ENCODE measurements at places on chromosomes 2 and 18.

- DNase-seq, result no peak
These were observed 27.9 kb downstream of the DPYSL5 start for GRCh38 chr2:26875808-26876207.

GRCh38 chr2:124804014-124804940, 779.2 kb downstream of the CNTNAP5 start:
- DNase-seq, result no peak

DNA sequence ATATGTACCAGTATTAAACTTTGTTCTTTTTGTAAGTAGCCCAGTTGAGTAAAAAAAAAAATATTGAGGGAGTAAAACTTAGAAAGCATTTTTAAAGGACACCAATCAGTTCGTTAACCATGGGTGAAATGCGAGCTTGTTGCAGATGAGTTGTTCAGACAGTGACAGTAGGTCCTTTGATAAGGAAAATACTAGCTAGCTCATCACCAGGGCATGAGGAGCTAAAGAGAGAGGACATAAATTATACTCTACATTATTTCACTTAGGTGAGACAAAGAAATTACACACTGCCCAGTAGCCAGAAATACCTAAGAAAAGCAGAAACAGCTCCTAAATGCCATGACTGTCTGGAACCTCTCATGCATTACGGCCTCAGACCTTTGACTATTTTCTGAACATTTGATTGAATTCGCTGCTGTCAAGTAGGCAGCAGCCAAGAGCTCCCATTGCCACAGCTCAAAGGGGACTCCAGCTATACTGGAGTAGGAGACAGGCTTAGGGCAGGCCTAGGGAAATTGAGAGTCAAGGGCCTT, 2.6 kb upstream of the HNRNPLL start:
- no peak for DNase-seq

DNA sequence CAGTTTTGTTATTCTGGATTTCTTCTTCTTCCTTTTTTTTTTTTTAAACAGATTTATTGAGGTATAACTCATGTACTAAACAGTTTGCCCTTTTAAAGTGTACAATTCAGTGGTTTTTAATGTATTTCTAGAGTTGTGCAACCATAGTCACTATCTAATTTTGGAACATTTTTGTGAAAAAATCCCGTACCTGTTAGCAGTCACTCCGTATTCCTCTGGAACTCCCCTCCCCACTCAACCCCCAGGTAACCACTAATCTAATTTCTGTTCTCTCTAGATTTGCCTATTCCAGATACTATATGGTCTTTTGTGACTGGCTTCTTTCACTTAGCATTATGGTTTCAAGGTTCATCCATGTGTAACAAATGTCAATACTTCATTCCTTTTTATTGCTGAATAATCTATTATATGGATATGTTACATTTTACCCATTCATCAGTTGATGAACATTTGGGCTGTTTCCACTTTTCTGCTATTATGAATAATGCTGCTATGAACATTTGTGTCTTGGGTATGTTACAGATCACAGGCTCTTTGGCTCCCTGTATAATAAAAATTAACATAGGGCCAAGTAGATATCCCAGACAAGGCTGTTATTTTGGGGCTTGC, 21.9 kb downstream of the EHBP1 start:
- no peak for DNase-seq

DNA sequence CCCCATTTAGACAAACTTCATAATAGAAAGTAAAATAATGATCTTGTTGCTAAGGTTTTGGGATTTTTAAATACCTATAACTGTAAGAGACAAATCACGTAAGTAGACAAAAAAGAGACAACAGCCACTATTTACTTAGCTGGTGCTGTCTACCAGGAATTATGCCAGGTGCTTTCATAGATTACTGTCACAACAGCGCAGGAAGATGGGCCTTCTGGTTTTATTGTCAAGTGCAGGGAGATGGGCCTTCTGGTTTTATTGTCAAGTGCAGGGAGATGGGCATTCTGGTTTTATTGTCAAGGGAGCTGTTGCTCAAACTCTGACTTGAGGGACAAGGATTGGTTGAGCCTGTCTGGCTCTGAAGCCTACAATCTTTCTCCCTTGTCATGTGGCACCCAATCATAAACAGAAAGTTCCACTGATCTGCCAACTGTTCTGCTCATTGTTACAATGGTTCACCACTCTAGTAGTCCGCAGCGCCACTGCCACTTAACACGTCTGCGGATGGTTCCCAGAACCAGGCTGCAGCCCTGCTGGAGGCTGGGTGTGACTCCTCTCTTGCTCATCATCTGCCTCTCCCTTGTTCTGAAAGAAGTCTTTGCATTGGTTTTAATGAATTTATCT, 95.0 kb downstream of the RNF144A start:
- peak; percentile 12 for DNase-seq

DNA sequence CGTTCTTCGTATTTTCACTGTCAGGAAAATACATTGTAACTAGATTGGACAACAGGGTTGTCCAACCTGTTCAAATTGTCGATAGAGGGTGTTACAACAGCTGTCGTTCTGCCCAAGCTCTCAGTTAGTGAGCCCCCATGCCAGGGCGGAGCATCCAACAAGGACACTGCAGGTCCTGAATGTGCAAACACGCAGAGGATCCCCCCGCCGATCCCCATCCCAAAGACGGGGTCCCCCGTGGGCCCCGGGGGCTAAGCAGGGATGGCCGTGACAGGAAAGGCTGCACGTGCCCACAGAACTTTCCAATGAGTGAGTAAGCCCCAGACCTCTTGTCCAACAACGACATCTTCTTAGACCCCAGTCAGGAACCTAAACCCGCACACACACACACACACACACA, 140.8 kb downstream of the PXDN start:
- DNase-seq, result no peak

DNA sequence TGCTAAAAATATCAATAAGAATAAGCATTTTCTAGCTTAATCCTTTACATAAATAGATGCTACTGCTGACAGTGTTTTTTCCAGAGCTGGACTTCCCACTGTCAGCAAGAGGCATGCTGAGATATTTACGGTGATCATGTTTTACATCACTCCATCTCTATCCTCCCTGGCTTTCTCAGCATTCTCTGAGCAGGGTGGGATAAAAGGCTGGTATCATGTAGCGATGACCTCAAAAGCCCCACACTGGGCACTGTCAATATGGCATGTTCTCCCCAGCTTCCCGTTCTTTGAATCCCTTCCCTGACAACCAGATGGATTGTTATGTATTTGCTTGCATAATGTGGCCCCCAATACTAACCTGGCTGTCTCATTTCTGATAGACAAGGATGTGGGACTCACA, 83.2 kb upstream of the EPHA4 start:
- DNase-seq, result no peak

- no peak for DNase-seq
These were observed 175.0 kb downstream of the L3MBTL4 start for GRCh38 chr18:6239716-6240115.

DNA sequence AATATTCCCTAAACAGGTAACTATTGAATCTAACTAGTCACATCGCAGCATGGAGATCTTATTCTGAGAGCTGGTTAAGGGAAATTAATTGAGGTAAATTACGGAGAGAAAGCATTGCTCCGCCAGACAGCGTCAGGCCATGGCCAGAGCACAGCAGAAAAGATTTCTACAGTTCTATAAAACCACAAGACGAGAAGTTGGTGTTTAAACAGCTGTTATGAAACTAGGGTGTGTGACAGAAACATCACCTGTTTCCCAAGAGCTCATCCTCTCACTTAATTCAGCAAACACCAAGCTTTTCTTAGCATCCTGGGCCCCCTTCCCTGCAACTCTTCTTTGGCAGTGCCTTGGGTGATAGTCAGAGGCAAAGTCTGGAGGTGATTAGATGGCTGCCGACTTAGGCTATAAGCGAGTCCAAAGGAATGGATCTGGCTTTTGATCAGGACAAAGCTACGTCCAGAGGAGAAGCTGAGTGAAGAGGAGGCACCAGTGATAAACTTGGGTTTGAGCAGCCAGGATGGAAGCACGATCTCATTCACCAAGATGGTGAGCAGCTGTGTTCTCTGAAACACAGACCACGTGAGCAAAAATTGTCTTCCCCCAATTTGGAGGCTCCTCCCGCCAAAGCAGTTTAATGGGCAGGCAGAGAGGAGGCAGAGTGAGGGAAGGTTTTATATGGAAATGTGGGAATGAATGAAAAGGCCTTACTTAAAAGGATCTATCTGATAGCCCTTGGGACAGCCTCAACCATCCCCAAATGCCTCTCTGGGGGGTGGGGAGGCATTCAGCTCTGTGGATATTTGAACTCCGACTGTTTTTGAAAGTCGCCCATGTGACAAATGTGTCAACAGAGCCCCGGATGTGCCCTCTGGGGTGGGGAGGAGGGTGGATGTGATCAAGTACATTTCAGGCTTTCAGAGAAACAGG, 57.8 kb downstream of the PKDCC start:
- peak; percentile 30 for DNase-seq

GRCh38 chr2:203626952-203627681, 79.3 kb upstream of the CD28 start:
- peak; percentile 85 for DNase-seq

DNA sequence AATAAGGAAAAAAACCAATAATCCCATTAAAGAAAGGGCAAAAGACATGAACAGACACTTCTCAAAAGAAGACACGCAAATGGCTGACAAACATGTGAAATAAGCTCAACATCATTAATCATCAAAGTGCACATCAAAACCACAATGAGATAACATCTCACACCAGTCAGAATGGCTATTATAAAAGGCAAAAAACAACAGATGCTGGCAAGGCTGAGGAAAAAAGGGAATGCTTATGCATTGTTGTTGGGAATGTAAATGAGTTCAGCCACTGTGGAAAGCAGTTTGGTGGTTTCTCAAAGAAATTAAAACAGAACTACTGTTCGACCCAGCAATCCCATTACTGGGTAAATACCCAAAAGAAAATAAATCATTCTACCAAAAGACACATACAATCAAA, 285.6 kb downstream of the NR4A2 start:
- DNase-seq, result no peak

DNA sequence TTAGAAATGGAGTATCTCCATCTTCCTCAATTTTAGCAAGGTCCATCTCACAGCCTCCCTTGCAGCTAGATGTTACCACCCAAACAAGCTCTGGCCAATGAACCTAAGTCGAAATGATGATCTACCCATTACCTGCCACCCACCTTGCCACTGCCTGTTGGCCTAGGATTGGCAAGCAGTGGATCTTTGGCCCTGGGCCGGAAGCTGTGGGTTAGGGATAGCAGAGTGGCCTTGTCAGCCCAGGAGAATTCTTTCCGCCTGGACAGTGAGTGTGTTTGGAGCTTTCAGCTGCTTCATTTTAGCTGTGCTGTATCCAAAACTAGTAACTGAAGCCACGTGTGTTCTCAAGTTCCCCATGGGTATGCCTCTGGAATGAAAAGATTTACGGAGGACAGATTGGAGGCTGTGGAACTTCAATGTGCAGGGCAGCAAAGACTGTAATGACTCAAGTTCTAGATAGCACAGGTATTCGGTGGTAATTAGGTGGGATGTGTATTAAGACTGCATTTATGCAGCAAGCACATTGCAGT, 7.7 kb upstream of the PARD6G start:
- DNase-seq, result no peak

DNA sequence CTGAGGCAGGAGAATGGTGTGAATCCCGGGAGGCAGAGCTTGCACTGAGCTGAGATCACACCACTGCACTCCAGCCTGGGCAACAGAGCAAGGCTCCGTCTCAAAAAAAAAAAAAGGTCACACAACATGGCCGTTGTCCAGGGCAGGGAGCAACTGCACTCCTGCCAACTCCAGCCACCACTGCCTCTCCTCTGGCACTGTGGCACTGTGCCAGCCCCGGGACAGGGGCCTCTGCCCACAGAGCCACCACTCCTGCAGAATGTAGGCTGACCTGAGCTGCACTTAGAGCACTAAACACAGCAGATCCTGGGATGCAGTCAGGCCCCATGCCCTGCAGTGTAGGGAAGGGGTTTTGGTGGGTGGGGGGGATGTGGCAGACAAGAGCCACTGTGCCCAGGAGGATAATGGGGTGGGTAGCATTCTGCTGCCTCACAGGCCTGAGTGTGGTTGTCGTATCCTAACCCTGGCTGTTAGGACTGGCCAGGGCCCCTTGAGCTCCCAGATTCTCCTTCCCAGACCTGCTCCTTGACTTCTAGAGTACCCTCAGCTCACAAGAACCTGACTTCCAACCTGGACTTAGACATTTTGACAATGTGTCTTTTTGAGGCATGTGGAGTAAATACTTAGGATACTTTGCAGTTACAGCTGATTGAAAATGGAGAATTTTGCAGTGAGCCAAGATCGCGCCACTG, 69.4 kb upstream of the SH3RF3 start:
- no peak for DNase-seq

DNA sequence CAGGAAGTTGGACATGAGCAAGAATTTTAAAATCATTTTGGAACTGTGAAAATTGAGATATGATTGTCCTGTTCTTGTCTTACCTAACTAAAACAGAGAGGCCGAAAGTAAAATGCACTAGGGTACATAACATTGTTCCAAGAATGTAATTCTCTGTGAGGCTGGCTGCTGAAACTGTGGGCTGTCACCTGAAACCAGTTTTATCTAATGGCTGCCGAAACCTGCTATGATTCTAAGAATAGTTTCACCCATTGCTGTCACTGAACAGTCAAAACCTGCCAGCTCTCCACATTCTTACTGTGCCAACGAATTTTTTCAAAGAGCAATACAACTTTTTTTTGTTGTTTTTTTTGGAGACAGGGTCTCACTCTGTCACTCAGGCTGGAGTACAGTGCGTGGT, 119.3 kb upstream of the ZSWIM2 start:
- DNase-seq, result no peak

- DNase-seq, result peak; percentile 12
These were observed 395.0 kb upstream of the TCF4 start for GRCh38 chr18:55982992-55983391.

DNA sequence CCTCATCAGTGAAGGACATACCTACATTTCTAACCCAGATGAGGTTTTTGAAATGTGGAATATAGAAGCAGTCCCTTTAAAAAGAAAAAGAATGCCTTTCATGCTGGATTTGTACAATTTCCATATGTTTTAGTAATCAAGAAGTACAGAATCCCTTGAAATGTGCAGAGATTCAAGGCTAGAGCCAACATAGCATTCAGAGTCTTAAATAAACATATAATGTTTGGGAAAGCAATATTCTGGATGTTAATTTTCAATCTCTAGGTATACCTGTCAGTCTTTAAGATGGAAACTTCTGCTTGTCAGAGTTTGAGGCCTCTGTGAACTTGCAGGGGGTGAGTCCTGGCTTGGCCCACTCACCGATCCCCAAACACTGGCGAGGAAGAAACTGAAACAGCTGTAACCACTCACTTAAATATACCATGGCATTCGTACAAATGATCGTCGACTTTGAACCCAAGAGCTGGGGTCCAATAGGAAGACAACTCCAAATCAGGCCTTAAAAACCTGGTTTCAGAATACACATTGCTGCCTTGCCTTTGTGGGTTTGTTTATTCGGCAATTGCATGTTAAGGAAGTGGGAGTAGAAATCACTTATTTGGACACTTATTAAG, 132.8 kb upstream of the NCK2 start:
- DNase-seq, result no peak

Measured in brain microvascular endothelial cell (primary cell).